Activated T-helper 2 cell treated with anti-CD3 and anti-CD28 coated beads, Interferon-gamma antibody, Interleukin-2, Interleukin-4, amounts not matched to agents 10 μg/mL and 5 μg/mL and 100 μg/mL, durations not matched to agents 14 hours and 24 hours and 36 hours (primary cell): ENCODE measurements at places on chromosomes 13 and 19.

- peak; percentile 49 for DNase-seq
These were observed at the start of gene KCNK6 for GRCh38 chr19:38319421-38320258. TSS of gene KCNK6 (plus strand) at chr19:38319845. CDS start at chr19:38319951, 106 bp downstream.

DNA sequence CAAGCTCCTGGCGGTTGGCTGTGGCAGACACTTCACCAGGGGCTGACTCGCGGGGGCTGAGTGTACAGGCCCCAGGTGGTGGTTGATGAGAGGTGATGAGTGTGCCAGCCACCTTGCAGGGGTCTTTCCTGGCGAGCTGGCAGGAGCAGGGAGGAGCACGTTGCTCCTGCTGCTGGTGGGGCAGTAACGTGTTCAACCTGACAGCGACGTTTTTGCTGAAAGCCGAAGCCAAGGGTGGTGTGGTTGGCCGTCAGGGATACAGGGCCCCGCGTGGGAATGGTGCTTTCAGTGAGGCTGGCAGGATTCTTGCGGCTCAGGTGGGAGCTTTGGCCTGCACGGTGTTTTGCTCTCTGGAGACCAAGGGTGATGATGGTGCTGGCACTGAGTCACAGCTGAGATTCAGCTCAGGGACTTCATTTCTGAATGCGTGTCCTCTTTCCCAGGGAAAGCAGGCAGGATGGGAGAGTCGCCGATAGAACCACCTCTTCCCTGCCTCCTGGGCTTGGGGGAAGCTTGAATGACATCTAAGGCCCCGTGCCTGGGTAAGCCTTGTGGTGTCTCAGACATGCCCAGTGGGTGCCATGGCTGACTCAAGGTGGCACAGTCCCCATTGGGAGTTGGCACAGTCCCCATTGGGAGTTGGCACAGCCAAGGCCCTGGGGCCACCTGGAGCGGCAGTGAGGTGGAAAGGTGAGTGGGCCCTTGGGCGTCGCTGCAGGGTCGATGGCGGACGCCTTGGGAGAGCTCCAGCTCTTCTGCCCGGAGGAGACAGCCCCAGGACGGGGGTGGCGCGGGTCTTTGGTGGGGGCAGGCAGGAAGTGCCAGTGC is 8.8 kb downstream of the DAZAP1 start:
- no peak for DNase-seq

GRCh38 chr19:3507371-3508120 is 1.4 kb downstream of the FZR1 start:
- peak; percentile 25 for DNase-seq

GRCh38 chr19:16944626-16945363 is 56.0 kb downstream of the F2RL3 start:
- DNase-seq = no peak

- no peak for DNase-seq
These were observed 127.1 kb upstream of the SPACA7 start for GRCh38 chr13:112248862-112249592.

DNA sequence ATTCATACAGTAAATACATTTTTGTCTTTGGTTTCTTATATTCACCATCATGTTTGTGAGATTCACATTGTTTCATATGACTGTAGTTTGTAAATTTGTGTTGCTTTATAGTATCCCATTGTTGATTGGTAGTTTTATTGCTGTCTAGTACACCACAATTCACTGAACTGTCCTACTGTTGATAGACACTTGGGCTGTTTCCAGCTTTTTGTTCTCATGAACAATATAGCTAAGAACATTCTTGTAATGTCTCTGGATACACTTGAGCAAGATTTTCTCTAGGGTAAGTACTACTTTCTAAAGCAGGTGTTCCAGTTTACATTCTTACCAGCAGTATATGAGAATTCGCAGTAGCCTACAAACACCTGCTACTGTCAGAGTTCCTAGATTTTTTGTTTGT is 37.8 kb downstream of the SKA3 start:
- no peak for DNase-seq

DNA sequence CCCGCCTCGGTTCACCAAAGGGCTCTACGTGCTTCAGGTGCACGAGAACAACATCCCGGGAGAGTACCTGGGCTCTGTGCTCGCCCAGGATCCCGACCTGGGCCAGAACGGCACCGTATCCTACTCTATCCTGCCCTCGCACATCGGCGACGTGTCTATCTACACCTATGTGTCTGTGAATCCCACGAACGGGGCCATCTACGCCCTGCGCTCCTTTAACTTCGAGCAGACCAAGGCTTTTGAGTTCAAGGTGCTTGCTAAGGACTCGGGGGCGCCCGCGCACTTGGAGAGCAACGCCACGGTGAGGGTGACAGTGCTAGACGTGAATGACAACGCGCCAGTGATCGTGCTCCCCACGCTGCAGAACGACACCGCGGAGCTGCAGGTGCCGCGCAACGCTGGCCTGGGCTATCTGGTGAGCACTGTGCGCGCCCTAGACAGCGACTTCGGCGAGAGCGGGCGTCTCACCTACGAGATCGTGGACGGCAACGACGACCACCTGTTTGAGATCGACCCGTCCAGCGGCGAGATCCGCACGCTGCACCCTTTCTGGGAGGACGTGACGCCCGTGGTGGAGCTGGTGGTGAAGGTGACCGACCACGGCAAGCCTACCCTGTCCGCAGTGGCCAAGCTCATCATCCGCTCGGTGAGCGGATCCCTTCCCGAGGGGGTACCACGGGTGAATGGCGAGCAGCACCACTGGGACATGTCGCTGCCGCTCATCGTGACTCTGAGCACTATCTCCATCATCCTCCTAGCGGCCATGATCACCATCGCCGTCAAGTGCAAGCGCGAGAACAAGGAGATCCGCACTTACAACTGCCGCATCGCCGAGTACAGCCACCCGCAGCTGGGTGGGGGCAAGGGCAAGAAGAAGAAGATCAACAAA is 2.6 kb downstream of the PCDH17 start:
- no peak for DNase-seq

DNA sequence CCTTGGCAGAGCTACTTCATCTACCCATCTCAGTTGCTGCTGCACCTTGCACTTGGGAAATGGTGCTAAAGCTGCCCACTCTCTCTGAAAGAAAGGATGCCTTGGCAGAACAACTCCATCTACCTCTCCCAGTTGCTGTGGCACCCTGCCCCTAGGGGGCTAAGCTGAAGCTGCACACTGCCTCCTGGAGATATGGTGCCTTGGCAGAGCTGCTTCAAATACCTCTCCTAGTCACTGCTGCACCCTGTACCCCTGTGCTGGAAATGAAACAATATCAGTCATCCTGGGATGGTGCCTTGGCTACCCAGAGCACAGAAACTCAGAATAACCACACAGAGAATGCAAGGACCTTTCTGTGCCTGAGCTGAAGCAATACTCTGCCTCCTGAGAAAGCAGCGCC is 615.8 kb downstream of the DIAPH3 start:
- DNase-seq = no peak

- no peak for DNase-seq
These were observed 29.4 kb downstream of the KLF12 start for GRCh38 chr13:74104661-74105275.

DNA sequence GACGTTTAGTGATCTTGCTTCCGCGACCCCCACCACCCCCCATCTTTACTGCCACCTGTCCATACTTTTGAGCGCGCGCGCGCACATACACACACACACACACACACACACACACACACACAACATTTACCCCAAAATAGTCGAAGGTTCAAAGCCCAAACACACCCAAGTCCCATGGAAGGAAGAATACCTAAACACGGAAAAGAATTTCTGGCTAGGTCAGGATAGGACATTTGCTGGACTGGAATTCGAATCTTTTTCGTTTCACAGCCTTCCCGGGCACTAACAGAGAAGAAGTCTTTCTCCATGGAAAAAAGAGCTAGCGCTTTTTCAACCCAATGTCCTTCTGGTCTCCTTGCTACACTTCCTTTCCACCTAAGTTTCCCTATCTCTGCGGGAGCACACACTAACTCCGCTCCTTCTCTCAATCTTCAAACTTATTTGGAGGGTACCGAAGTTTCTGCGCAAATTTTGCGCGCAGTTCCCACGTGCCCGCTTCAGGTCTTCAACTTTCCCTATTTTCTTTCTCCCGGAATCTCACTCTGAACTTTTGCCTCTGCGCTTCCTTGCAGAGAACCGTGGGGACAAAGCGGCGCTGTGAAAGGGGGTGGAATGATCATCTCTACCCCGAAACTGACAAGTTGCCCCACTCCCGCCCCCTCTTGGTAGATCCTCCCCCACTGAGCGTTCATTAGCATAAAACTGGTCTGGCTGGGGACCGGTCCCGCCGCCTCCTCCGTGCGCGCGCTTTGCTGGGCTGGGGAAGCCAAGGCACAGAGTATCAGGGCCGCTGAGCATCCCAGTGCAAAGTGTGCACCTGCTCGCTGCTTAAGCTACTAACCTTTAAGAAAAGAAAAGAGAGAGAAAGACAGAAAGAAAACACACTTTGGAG is 2.7 kb downstream of the DACH1 start:
- DNase-seq = no peak

DNA sequence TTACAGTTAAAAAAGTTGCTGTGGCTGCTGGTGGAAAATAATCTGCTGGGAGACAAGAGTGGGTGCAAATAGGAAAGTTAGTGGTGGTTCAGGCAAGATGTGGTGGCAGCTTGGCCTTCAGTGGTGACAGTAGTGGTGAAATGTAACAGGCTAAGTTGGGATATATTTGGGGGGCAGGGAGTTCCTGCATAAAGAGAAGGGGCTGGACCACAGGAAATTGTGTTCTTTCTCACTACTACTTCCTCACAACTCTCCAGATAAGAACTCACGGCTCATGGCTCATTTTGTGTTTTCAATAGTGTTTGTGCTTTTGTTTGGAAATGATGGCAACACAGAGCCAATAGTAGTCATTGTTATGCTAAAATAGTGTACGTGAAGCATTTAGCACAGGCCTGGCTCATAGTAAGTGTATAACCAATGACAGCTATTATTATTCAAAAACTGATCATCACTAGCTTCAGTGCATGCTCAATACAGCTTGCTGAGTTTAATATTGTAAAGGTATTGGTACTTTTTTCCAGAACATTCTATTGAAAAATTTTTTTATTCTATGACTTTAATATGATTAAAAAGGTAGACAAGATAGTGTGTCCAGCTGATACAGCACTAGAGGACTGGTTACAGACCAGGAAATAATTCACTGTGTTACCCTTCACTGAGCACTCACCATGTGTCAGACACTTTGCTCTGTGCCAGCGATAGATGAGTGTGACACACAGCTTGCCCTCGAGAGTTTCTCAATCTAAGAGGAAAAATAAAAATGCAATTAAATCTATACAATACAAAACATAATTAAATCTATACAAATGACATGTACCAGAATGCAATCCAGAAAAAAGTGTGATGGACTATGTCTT is 209.8 kb downstream of the POU4F1 start:
- no peak for DNase-seq

GRCh38 chr13:45269204-45269603 is 68.4 kb upstream of the KCTD4 start:
- no peak for DNase-seq

DNA sequence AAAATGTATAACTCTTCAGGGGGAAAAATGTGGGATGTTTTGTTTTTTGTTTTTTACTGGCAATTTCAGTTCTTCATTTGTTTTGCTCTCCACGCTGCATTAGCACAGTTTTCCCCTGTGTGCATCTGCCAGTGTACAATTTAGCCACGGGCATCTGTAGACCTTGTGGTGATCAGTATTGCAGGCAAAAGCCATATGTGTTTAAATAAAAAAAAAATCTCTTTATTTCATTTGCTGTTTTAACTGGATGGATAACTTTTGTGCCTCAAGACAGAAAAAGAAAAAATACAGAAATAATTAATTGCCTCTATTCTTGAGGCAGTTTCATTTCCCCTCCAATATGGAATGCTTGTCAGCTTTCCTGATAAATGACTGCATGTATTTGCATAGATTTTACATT is 7.9 kb upstream of the MAB21L1 start:
- no peak for DNase-seq

DNA sequence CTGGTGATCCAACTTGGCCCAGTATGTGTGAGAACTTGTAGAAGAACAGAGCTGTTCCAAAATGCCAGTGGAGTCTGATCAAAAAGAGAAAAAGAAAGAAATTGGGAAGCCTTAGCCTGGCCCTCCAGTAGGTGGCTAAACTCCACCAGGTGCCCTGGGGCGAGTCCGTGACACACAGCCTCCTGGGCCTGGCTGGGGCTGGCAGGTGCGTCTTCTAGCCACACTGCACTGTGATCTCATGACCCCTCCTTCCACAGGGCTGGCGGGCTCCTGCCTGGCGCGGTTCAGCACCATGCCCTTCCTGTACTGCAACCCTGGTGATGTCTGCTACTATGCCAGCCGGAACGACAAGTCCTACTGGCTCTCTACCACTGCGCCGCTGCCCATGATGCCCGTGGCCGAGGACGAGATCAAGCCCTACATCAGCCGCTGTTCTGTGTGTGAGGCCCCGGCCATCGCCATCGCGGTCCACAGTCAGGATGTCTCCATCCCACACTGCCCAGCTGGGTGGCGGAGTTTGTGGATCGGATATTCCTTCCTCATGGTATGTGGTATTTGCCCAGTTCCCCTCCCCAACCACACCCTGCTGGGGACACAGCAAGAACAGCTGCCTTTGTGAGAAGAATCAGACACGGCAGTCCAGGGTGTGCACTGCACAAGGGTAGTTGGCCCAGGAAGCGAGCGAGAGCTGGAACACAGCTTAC is 53.7 kb downstream of the RAB20 start:
- DNase-seq = no peak

DNA sequence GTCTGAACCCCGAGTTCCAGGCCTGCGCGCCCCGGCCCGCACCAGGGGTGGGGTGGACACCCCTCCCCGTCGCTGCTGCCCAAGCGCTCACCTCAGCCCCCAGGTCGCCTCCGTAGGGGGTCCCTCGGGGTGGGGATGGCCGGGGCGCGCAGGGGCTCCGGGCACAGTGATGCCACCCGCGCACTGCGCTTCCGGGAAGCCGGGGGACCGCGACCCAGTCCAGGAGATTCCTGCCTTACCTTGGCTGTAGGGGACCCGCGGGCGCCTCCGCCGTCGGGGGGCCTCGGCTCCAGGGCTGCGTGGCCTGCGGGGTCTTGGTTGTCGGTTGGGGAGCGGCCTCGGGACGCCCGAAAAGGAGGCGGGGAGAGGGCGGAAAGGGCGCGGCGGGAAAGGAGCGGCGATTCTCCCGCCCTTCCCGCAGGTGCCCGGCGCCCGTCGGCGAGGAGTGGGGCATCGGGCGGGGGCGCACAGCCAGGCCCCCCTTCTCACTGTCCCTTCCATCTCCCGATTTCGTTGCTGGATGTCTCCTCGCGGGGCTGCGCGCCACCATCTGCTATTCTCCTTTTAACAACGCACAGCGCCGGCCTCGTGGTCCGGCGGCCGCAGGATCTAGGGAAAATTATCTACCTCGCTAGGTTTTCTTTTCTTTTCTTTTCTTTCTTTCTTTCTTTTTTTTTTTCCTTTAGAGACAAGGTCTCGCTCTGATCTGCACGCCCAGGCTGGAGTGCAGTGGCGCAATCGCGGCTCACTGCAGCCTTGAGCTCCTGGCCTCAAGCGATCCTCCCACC is at the start of gene KEAP1:
Gene KEAP1, minus strand, starts transcription at position 355 of the 788 bp plus-strand sequence. CDS start 3,323 bp downstream, outside the sequence.
- DNase-seq = no peak

DNA sequence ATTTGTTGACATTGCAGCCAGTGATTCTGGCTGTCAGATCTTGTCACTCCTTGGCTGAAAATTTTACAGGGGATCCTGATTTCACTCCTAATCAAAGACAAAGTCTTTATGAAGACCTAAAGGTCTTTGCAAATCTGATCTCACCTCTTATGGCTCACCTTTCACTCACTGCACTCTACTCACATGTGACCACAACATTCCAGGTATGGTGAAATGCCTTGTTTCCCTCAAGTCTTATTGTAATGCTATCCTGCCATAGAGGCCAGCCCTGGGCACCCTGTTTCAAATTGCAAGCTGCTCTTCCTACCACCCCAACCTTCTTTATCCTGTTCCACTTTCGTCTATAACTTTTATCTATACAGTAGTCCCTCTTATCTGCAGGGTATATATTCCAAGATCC is 200.1 kb downstream of the NDFIP2 start:
- no peak for DNase-seq
